ENCODE measurements at places on chromosomes 6 and 20.

DNA sequence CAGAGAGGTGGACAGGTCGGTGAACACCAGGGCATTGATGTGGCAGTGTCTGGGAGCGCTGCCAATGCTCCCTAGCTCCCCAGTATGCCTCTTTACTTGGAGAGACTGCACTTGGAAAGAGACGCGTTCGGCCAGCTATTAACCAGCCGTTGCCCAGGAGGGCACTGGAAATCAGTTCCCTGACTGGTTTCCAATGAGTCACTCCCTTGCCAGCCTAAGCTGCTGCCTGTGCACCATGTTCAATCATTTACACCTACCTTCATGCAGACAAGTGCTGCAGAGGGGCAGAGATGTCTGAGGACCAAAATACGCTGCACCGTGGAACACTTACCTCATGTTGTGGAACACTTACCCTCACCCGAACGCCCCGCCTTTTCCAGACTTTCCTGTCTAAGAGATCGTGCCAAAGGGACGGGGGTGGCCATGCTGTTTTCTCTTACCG lies 151.6 kb downstream of the SOBP start:
- DNase-seq = no peak

GRCh38 chr20:7841971-7842310 lies 98.3 kb downstream of the HAO1 start:
- DNase-seq = no peak

- DNase-seq = no peak
Observed at GRCh38 chr20:4925842-4926530, 75.3 kb downstream of the SLC23A2 start.

GRCh38 chr6:69918813-69919475 lies 52.6 kb downstream of the COL19A1 start:
- no peak for DNase-seq

DNA sequence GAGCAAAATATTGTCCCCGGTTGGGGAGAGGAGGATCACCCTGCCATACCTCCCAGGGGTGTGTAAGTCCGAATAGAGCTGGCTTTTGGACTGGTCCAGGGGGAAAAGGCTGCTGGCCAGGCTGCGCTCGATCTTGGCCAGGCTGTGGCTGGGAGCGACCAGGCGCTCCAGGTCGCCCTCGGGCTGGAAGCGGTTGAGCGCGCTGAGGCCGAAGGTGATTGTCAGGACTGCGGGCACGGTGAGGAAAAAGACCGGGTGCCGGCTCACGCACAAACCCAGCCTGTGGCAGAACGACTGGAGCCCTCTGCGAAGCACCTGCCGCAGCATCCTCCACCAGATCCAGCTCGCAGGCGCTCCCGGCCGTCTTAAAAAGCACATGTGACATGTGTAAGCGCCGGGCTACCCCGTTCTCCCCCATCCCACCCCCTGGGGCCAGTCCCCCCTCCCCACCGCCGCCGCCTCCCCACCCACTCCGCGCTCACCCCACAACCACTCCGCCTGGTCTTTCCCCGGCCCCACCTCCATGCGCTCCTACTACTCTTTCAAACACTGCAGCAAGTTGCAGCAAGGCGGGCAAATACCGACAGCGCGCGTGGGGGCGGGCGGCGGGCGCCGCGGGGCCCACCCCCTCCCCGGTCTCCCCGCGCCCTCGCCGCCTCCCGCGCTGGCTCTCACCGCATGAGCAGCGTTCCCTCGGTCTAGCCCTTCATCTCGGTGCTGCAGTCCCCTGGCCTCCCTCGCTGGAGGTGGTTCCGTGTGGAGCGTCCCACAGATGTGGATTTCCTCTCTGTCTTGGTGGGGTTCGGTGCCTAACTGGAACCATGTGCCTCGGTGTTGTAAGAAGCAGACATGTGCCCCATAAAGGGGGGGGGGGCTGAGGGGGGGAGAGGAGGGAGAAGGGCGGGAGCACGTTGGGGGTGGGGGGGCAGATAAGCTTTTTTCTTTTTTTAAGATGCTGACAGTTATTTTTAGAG lies 42.4 kb downstream of the PTCHD4 start:
- DNase-seq = no peak

DNA sequence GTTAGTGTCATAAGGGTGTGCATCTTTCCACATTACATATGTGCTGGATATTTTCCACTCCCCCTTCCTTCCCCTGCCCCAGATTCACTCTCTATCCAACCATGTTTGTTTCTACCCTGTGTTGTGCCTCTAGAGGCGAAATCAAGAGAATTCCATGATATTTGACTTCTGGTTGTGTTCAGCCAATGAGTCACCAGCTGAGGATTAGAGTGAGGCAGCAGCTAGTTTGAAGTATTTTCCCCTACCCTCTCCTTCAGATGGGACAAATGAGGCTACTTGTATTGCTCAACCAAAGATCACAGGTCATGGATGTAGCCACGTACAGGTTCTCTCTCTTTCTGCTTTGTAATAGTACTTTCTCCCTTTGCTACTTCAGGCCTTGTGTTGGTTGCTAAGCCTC lies 24.5 kb upstream of the OR2J2 start:
- DNase-seq = no peak

DNA sequence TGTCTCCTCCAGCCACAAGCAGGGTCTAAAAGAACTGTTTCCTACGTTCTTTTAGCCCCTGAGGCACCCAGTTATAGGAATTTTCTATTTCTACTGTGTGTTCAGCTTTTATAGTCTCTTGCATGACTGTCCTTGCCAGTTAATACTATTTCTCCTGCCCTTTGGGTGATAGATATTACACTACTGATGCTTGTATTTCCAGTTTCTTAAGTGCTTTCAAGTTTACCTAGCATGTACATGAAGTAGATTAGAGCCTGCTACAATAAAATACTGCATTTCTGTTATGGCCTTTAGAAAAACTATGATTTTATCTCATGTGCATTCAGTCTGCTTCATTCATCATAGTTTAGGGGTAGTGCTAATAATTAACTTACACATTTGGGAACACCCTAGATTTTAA lies 89.6 kb downstream of the FOXO3 start:
- no peak for DNase-seq

DNA sequence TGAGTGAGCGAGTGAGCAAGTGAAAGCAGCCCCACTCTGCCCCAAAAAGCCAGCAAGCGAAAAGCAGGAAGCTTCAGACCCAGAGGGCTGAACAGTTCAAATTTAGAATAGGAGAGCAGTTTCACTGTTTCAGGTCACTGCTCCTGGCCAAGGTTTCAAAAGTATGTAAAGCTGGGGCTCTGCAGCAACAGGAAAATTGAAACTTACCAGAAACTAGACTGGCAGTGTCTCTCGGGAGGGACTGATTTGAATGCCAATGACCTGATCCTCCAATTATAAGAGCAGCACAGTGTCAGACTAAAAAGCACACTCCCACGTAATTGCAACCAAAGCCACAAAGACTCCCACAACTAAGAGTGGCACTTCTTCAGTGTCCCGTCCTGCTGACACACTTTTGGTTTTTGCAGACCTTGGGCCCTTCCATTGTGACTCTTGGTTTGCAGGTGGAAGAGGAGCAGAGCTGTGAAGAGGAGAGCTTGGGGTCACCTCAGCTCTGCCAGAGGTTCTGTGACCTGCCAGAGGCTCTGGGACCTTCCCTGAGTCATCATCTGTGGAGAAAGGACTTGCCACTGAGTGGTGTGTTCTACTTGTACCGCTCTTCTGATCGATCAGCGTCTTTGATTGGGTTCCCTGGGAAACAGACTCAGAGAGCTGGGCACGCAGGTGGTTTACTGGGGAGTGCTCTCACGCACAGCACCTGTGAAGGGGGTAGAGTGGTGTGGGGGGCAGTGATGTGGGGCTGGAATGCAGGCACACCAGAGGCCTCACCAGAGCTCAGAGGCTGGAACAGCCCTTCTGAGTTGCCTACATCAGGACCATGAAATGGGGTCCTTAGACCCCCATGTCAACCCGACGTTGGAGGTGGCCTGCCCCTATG lies 52.7 kb upstream of the PTGIS start:
- DNase-seq = peak; percentile 31

- peak; percentile 79 for DNase-seq
Observed at GRCh38 chr20:17843246-17844132, 125.1 kb downstream of the SNX5 start.

- no peak for DNase-seq
Observed at GRCh38 chr20:24818056-24818455, 131.0 kb upstream of the CST7 start.

GRCh38 chr6:116268589-116269293 lies 11.0 kb downstream of the TSPYL1 start:
- no peak for DNase-seq

DNA sequence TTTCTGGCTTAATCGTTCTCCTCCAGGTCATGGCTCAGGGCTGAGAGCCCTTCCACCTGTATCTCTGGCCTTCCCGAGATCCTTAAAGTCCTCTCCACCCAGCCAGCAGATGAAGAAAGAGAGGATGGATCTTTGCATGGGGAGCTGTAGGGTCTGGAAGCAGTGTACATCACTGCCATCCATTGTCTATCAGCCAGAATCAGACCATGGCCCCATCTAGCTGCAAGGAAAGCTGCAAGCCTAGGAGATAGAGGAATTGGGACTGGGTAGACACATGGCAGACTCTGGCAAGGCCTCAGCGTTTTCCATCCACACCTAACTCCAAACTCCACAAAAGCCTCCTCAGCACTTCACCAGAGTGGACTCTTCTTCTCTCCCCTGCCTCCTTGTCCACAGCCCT lies 113.8 kb upstream of the MAFB start:
- no peak for DNase-seq

GRCh38 chr6:74715355-74716085 lies 490.3 kb downstream of the COL12A1 start:
- no peak for DNase-seq

- DNase-seq = no peak
Observed at GRCh38 chr6:36677753-36678487, 594 bp upstream of the CDKN1A start.

- DNase-seq = no peak
Observed at GRCh38 chr6:44183783-44184182, 25.2 kb downstream of the CAPN11 start.

DNA sequence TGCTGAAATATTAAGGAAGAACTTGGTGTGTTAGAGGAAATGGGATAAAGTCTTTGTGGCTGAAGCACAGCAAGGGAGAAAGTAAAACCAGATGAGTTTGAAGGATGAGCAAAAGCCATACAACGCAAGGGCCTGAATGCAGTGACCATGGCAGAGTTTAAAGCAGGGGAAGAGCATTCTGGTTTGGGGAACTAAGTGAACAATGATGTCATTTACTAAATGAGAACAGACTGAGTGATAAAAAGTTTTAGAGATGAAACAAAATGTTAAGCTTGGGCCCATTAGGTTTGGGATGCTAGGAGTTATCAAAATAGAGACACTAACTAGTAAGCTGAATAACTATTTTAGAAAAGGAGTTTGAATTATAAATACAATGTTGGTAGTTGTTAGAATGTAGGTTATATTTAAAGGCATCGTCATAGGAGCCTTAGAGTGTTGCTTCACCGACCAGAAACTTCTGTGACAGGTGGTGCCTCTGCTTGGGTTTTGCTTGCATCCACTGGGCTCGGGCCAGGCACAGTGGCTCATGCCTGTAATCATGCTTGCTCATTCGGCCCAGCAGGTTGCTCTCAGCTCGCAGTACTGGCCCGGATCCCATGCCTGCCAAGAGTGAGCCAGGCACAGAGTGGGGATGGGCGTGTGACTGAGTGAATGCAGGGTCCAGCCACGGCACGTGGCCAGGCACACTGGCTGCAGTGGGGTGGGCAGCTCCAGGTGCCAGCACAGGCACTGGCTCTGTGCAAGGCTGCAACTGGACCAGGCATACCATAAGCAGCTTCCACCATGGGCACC lies 37.4 kb upstream of the OPRM1 start:
- DNase-seq = no peak

GRCh38 chr6:46651816-46652215 lies 802 bp downstream of the CYP39A1 start:
- no peak for DNase-seq

GRCh38 chr6:44935693-44936300 lies 392.3 kb upstream of the RUNX2 start:
- DNase-seq = no peak

- DNase-seq = no peak
Observed at GRCh38 chr6:74253261-74253660, 557.3 kb downstream of the CD109 start.

- no peak for DNase-seq
Observed at GRCh38 chr20:46999801-47000465, 105.3 kb downstream of the EYA2 start.

Data from activated CD4-positive, alpha-beta memory T cell treated with anti-CD3 and anti-CD28 coated beads, Interleukin-2, amount 10 ng/mL, durations not matched to agents 7 days and 5 days (primary cell).